ENCODE measurements at places on chromosomes 6 and 20.

DNA sequence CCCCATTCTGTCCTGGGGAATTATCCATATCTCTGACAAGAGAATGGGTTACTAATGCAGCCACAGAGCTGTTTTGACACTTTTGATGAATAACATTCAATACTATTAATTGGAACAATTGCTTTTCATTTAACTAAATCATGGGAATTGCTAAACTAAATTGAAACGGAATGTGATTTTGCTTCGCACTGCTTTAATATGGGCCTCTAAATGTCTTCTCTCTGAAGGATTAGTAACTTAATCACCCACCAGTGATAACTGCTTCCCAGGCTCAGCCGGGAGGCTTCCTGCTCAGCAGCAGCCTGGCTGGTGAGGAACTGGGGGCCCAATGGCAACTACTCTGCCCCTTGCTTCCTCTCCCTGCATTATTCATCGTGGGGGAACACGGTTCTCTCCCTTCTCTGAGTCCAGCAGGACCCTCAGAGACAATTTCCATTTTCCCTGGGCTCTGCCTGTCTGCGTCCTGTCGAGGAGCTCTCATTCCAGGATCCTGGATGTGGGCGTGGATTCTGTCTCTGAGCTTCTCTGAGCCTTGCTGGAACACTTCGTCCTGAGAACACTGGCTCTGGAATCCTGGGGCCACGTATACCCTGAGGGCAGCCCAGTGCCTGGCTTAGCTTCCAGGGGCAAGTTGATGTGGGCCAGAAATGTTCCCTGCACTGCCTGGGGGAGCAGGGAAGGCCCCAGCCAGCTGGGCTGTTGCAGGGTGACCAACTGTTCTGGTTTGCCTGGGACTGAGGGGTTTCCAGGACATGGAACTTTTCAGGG, 308.9 kb downstream of the DHX35 start:
- no peak for DNase-seq

GRCh38 chr20:23226612-23227265, 123.9 kb upstream of the NXT1 start:
- no peak for DNase-seq

- no peak for DNase-seq
Measured at GRCh38 chr20:33567949-33568348, 78.1 kb downstream of the CBFA2T2 start.

GRCh38 chr6:155472886-155473285, 17.2 kb upstream of the NOX3 start:
- DNase-seq: no peak

DNA sequence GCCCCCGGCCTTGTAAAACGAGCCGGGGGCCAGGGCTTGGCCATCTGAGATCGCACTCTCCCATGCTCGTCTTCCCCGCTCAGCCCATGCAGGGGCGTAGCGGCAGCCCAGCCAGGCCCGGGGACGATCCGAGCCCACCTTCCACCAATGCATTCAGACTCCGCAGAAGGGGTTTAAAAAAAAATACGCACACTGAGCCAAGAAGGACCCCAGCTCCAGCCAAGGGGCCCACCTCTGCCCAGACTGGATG, 320 bp downstream of the GSTA4 start:
- DNase-seq: peak; percentile 12

GRCh38 chr6:2695454-2696095, 55.1 kb downstream of the MYLK4 start:
- no peak for DNase-seq

DNA sequence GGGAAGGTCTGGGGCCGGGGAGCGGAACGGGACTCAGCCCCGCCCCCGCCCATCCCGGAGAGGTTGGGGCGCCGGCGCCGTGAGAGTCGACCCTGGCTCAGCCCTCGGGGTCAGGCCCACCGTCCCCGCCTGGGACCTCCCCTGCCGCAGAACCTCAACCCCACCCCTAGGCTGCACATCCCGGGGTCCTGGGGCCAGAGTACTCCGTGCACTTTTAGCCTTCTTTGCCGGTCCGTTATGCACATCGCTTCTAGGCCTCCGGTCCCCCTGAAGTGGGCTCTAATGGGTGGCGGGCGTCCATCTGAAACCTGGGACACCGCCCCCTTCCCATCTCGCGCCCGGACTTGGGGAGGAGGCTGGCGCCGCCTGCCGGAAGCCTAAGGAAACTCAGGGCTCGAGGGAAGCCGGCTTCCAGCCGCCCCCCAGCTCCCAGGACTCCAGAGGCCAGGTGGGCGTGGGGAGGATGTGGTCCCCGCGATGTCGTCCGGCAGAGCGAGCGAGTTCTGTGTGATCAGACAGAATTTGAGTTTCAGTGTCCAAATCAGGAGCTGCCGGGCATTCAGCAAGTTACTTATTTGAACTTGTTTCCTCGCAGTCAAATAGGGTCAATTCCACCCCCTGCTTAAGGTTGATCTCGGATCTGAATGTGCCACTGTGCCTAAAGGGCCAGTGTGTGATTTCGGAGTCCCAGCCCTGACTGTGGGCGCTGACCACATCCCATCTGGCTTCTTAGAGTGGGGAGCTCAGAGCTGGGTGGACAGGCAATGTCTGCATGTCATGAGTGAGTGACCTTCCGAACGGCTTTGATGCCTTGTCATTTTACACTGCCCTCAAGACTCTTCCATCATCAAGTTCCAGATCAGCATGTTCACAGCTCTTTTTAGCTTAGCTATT, 47.6 kb downstream of the CPXM1 start:
- no peak for DNase-seq

- DNase-seq: no peak
Measured at GRCh38 chr6:52543262-52543661, 33.6 kb downstream of the TRAM2 start.

DNA sequence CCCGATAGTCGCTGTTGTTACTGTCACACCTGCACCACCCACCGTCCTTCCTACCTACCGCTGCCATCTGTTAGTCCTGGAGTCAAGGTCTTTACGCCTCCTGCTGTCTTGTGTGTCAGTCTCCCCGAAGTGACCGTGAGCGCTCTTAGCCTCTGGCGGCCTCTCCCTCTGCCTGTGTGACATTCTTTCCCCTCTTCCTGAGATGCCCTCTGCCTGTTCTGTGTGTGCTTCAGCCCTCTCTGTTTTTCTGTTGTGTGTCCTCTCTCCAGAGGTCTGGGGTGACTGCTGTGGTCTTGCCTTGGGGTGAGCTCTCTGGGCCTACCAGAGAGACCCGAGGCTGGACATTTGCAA, 54.9 kb downstream of the TCP11 start:
- DNase-seq: no peak

GRCh38 chr6:29626948-29627754, 5.8 kb downstream of the GABBR1 start:
- DNase-seq: no peak

- peak; percentile 39 for DNase-seq
Measured at GRCh38 chr6:159107451-159108260, 61.5 kb upstream of the FNDC1 start.

GRCh38 chr6:161496941-161497340, 223.1 kb upstream of the AGPAT4 start:
- DNase-seq: no peak

DNA sequence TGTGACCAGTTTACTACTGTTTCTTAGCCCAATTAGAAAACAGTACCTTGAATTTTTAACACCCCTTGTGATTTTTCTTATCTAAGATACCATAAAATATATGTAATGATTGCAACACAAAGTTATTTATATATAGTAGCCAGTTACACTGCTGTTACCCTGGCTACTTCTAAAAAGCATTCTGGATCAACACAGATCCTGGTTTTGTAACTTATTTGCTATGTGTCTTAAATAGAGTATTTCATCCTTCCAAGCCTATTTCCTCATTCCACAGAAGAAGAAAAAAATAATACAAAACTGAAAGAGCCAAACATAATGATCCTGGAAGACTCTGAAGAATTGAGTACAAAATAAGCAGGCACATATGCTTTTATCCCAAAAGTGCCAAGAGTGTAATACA, 19.0 kb upstream of the GSTA4 start:
- no peak for DNase-seq

DNA sequence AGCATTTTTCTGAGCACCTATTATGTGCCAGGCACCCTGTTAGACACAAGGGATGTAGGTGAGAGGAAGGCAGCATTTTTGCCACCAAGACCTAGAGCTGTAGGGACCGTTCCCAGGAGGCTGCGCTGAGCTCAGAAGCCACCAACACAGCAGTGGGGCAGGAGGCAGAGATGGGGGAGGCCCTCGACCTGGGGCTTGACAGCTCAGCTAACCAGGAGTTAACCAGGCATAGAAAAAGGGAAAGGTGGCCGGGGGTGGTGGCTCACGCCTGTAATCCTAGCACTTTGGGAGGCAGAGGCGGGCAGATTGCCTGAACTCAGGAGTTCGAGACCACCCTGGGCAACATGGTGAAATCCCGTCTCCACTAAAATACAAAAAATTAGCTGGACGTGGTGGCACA, 29.5 kb downstream of the KIF25 start:
- DNase-seq: no peak

GRCh38 chr6:109853426-109853825, 124.7 kb upstream of the GPR6 start:
- DNase-seq: no peak

DNA sequence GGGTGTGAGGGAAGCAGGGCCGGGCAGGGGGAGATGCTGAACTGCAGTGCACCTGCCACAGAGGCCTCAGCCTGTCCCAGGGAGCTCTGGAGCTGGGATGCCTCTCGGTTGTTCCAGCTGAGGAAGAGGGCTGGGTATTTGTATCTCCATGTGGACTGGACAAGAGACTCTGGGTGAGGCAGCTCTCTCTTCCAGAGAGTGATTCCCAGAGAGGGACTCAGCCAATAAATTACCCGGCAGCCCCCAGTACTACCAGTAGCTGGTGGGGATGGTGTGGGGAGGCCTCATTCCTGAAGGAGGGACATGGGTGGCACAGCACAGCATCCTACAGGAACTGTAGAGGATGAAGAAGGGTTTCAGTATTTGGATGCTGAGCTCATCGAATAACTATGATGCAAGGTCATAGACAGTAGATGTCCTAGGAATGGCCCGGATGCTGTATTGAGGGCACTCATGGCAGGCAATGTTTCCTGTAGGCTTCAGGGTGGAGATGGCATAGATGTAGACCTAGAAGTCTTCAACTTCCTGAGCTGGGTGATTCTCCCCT, 1.4 kb downstream of the FGD2 start:
- no peak for DNase-seq

- DNase-seq: no peak
Measured at GRCh38 chr6:29483735-29484134, 4.0 kb downstream of the MAS1L start.

GRCh38 chr6:36023996-36024795, at the start of gene SLC26A8:
TSS of gene SLC26A8 (minus strand) at chr6:36024641. CDS start at chr6:36019707, 4,934 bp downstream.
- no peak for DNase-seq

GRCh38 chr6:10759312-10759839, 11.8 kb downstream of the TMEM14B start:
- no peak for DNase-seq

- no peak for DNase-seq
Measured at GRCh38 chr6:132122871-132123270, 171.7 kb upstream of the CCN2 start.

GRCh38 chr6:13923527-13924145, 1.1 kb upstream of the RNF182 start:
- no peak for DNase-seq

DNA sequence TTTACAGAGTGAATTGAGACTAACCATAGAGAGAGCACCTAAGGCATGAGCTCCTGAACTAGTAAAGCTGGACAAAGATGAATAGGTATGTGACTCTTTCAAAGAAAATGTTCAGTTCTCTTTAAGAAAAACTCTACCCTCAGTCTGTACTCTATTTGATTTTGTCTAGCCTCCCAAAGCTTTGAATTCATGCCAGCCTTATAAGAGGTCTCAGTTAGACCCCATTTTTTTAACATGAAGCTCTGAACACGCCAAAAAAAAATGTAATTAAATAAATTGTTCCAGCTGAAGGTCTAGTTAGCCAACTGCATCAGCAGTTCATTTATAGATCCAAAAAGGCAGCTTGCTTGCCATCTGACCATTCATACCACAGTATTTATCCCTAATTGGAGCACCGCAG, 71.6 kb downstream of the COL9A1 start:
- no peak for DNase-seq

DNA sequence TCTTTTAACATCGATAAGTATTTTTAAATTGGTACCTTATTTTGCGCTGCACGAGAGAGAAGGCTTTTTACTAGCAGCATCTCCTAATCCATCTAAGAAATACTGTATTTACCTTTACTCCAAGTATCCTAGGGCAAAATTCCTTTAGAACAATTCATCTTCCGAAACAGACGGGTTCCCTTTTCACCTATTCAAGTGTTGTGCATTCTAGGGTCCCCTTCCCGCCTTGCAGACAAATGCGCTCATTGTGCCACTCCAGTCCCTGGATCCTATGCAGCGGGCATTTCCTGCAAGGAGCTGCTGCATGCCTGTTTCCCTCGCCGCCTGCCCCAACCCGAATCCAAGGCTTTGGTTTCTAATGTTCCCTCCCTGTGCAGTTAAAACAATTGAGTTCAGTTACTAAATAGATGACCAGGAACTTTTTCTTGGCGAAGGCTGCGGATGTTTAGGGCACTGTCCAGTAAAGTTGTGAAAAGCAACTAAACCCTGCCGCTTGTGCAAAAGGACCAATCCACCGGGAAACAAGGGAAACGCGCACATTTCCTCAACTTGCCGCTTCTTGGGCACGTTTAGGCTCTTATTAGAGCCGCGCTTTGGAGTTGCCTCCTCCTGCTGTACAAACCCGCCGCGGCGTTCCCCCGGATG, 556 bp upstream of the SCAF8 start:
- no peak for DNase-seq

DNA sequence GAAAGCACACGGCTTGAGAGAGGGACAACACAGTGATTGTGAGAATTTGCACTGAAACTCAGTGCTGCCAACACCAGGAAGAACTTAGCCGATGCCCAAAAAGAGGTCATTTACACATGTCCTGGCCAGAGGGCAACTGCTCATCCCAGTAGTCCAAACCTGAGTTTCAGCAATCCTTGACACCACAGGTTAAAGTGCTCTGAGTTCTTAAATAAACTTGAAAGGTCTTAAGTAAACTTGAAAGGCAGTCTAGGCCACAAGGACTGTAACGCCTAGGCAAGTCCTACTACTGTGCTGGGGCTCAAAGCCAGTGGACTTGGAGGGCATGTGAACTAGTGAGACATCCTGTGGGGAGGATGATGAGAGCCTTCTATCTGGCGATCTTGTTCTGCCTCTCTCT, 14.1 kb downstream of the SNX14 start:
- DNase-seq: no peak

GRCh38 chr20:5807431-5807830, 57.2 kb downstream of the SHLD1 start:
- DNase-seq: no peak

All from stimulated activated CD4-positive, alpha-beta T cell treated with anti-CD3 and anti-CD28 coated beads, TNF-alpha, amount 100 ng/mL, for 1 hour (primary cell).